ENCODE measurements at places on chromosomes 11 and 22. TPM values are rescaled to one million over a fixed set of nuclear protein-coding genes. Genes with fewer than 3 reads are reported as not detected.

Gene GAB4
- not detected for total RNA-seq

Gene LMF2
- 52.6 TPM for total RNA-seq

Gene UPK3A
- not detected for total RNA-seq

Gene ANO1
- 1.4 TPM for total RNA-seq
